Spinal cord (tissue), 10 donors: ENCODE measurements at places on chromosomes 6 and 20.

GRCh38 chr6:11889572-11889971, 111.0 kb upstream of the ADTRP start:
- DNase-seq = no peak

DNA sequence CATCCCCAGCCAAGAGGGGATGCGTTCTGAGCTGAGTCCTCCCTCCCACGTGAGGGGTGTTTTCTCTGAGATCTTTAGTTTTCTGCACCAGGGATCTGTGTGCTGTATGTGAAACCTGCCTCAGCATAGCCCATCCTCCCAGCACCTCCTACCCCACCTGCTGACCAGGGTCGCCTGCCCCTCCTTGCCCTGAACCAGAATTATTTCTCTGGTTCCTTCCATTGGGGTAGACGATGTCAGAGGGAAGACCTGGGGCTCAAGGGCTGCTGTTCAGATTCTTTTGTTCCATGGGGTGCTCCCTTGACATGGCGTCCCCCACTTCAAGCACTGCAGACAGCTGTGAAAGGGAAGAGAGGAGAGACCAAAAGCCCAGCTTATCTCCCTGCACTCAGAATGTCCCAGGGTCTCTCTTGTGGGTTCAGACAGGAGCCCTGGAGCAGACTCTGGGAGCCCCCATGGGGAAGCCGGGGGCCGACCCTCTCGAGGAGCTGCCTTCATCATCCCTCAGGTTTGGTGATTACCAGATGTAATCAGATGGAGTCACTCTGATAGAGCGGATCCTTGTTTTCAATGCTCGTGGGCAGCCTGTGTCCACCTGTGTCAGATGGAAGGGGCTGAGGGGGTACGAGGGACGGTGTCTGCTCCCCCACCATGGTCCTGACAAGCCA, 74.3 kb downstream of the ERMARD start:
- no peak for DNase-seq

- DNase-seq = no peak
These were observed 16.0 kb downstream of the DEFB125 start for GRCh38 chr20:103456-103855.

DNA sequence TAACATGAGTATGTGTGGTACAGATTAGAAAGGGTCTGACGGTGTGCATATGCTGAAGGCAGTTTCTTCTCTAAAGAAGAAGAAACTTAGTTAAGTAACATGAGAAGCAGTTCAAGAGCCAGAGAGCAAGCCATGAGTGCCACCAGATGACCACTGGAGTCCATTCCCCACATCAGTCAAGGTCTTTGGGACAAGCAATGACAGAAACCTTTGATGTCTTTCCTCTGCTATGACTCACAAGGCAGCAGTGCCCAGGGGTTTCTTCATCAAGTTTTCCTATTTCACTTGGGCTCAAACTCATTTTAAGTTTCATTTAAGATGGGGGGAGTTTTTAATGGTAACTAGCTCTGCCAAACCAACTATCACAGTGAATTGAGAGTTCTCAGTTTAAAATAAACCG, 303.8 kb upstream of the TBX18 start:
- DNase-seq = no peak

DNA sequence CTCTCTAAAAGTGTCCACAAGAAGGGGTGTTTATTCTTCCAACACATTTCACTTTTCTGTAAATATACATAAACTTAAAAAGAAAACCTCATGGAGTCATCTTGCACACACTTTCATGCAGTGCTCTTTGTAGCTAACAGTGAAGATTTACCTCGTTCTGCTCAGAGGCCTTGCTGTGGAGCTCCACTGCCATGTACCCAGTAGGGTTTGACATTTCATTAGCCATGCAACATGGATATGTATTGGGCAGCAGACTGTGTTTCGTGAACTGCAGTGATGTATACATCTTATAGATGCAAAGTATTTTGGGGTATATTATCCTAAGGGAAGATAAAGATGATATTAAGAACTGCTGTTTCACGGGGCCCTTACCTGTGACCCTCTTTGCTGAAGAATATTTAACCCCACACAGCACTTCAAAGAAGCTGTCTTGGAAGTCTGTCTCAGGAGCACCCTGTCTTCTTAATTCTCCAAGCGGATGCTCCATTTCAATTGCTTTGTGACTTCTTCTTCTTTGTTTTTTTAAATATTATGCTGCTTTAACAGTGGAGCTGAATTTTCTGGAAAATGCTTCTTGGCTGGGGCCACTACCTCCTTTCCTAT, 17.9 kb downstream of the IRF4 start:
- DNase-seq = no peak

DNA sequence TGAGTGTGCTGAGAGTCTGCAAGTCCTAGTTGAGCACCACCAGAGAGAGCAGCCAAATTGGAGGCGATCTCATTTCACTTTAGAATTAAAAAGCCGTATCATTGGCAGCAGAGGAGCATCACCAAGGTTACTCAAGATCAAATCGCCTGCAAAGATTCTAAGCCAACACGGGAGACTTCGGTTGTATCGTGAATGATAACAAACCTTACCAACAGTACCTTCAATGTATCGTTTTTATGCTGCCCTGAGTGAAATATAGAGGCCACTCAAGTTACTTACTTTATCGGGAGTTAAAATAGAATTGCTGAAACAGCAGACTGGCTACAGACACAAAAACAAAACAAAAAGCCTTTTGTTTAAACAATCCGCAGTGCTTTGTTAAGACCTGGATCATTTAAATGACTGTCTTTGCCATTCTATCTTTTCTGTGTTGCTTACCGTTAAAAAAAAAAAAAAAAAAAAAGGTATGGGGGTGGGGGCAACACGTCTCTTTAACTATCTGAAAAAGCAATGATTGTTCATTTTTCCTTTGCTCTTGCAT, 14.2 kb downstream of the NHSL1 start:
- DNase-seq = no peak

GRCh38 chr6:10719964-10720264, 3.0 kb upstream of the TMEM14C start:
- peak; percentile 18 for DNase-seq

GRCh38 chr6:2186516-2186915, 58.9 kb downstream of the GMDS start:
- DNase-seq = no peak

DNA sequence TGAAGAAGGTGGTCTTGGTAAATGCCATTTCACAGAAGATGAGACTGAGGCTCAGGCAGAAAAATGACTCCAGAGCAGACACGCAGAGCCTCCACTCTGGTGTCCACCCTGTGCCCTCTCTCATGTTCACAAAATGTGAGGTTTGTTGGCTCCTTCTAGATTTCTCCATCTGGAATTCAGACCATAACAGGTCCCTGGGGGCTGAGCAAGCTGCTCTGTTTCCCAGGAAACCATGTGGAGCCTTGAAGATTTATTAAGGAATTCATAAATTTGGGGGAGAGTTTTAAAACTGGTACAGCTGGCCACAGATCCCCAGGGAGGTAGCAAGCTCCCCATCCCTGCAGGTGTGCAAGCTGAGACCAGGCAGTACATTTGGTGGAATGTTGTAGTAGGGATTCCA, 38.8 kb upstream of the SIRPA start:
- DNase-seq = no peak

DNA sequence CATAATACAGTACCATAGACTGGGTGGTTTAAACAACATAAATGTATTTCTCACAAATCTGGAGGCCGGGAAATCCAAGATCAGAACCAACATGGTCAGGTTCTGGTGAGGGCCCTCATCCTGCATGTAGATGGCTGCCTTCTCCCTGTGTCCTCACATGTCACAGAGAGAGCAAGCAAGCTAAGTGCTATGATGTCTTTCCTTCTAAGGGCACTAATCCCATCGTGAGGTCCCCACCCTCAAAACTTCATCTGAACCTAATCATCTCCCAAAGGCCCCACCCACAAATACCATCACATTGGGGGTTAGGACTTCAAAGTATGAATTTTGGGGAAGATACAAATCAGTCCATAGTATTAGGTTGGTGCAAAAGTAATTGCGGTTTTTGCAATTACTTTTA, 56.8 kb downstream of the CCDC170 start:
- no peak for DNase-seq

GRCh38 chr6:158991017-158991723, 8.8 kb downstream of the RSPH3 start:
- DNase-seq = no peak

GRCh38 chr6:89242574-89243330, 25.6 kb upstream of the GABRR1 start:
- DNase-seq = peak; percentile 22

DNA sequence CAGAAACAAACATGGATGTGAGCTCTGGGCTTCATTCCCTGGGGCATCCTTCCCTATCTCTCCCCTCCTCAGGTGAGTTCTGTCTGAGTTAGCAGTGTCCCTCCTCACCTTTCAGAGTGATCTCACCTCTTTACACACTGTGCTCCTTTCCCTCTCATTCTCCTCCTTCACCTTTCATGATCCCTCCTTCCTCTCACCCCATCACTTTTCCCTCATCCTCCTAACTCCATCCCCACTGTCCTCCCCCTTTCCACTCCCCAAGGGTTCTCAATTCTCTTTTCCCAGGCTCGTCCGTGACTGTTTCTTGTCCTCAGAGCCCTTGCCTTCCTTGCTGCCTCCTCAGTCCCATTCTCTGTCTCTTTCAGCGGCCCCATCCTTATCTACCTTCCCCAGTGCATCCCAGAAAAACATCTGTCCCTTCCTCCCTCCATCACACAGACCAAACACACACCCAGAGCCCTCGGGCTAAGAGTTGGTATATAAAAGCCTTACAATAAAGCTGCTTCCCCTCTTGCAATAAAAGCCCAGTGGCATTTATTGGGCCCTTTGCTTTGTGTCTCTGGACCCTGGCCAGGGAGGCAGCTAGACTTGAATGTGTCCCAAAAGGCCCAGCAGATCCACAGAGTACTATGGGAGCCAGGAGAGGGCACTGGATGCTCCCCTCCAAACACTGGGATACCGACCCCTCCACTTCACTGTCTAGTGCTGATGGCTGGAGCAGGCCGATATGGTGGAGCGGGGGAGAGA, 1.9 kb downstream of the RNF39 start:
- peak; percentile 26 for DNase-seq

GRCh38 chr20:56872620-56873458, 243.7 kb downstream of the TFAP2C start:
- no peak for DNase-seq

GRCh38 chr6:44307217-44307616, 5.9 kb downstream of the AARS2 start:
- DNase-seq = no peak

- no peak for DNase-seq
These were observed 120.2 kb downstream of the TINAG start for GRCh38 chr6:54428431-54428830.

GRCh38 chr20:22925613-22925983, 109.5 kb upstream of the SSTR4 start:
- no peak for DNase-seq

GRCh38 chr20:57860576-57860975, 150.8 kb upstream of the PMEPA1 start:
- no peak for DNase-seq

DNA sequence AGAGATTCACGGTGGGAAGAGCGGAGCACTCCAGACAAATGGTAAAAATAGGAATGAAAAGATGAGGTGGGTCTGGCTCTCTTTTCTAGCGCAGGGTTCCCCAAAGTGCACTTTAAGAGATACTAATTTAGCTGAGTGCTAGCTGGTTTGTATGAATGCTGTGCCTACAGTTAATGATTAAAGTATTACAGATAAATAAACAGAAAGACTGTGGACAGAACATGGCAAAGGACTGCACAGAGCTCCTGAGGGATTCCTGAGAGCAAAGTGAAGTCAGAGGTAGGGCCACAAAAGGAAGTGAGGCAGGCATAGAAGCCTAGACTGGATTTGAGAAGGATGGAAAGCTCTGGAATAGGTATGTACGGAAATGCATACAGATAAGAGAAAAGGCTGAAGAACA, 114.5 kb downstream of the INSM1 start:
- no peak for DNase-seq

DNA sequence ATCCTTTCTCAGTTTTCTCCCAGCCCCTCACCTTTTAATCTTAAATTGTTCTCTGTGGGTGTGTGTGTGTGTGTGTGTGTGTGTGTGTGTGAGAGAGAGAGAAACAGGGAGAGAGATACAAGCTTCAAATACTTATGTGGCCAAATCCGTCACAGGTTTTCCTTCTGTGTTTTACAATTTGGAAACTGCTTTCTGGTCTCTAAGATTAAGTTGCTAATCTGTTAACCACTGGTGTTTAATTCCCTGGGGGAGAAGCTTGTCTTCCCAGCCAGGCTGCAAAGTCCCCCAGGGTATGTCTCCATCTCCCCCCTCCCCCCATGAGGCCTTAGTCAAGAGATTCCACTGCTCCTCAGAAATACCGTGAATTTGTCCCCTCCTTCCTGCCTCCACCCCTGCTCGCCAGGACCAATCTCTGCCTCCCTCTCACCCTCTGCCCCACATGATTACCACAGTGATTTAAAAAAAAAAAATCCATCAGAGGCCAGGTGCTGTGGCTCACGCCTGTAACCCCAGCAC, 49.0 kb downstream of the RIPOR3 start:
- DNase-seq = no peak

GRCh38 chr6:138809677-138810076, 13.8 kb downstream of the ECT2L start:
- DNase-seq = no peak

DNA sequence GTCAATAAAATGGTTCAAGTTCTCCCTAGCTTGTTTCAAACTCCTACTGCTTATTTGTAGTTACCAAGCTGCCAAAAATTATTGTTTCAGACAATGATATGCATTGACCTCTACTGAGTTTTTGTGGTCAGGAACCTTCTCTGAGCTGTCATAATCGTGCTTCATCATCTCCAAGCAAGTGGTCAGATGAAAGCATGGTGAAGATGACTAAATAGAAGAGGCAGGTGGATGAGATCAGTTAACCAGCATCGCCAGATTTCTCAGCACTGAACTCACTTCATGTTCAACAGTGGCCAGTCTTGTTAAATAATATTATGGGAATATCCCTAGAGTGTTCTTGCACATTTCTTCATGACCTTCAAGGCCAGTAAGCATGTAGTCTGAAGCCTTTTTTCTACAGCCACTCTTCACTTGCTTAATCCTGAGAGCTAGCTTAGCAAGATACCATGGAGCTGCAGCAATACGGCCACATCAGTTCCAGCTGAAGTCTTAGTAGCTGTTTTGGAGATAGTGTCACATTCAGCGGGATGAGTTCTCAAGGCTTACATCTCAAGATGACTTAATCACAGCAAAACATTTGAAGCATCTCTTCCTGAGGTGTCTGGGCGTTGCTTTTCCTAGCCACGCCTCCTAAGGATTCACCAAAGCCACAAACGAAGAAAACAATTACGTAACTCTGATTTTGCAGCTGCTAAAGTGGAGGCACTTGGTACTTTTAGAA, 101.6 kb upstream of the TMEM30A start:
- DNase-seq = no peak

- no peak for DNase-seq
These were observed 95.4 kb upstream of the CEP85L start for GRCh38 chr6:118746825-118747174.

GRCh38 chr6:95784869-95785268, 207.5 kb downstream of the MANEA start:
- no peak for DNase-seq

DNA sequence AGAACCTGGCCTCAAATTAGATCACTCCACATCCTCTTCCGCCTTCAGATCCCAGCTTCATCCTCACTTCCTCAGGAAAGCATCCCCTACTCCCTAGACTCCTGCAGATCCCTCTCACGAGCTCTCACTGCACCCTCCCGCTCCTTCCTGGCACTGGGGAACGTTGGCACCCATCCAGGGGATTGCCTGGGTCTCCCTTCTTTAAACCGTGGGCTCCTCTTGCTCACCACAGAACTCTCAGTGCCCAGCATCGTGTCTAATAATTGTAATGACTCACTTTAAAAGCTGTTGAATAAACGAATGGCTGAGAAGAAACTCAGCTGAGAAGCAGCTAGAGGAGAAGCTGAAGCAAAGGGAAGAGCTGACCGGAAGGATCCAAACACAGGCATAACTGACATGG, 20.4 kb downstream of the ZC3H12D start:
- DNase-seq = no peak
